ENCODE measurements at places on chromosomes 2 and 18. TPM values are rescaled to one million over a fixed set of nuclear protein-coding genes. Genes with fewer than 3 reads are reported as not detected.

Gene FNDC4
- total RNA-seq = 2.9 TPM

Gene CTAGE1
- not detected for total RNA-seq

Gene C2orf81
- total RNA-seq = not detected

Gene RTKN
- total RNA-seq = 6.9 TPM

Gene SAG
- not detected for total RNA-seq

Gene NPPC
- total RNA-seq = not detected

Gene ALPP
- not detected for total RNA-seq

Data from K562 (cell line).